Caco-2 (cell line): ENCODE measurements at places on chromosomes 11 and 22. TPM values are rescaled to one million over a fixed set of nuclear protein-coding genes. Genes with fewer than 3 reads are reported as not detected.

Gene RASGRP2
- total RNA-seq, result 4.0 and 4.1 TPM in 2 replicates

Gene KCNJ11
- total RNA-seq, result 2.3 and 3.4 TPM in 2 replicates

Gene ENTHD1
- not detected in 2 replicates for total RNA-seq

Gene TMEM191C
- total RNA-seq, result 7.5 and 8.5 TPM in 2 replicates

Gene SMC1B
- total RNA-seq, result 4.6 and 5.3 TPM in 2 replicates

Gene TMEM132A
- 86.6 and 97.3 TPM in 2 replicates for total RNA-seq

Gene LRRC74B
- not detected in 2 replicates for total RNA-seq

Gene MPPED2
- not detected in 2 replicates for total RNA-seq

- H3K27me3 ChIP-seq, result no peaks in the 10 kb centered on the region
- H3K27ac ChIP-seq, result no peak overlapping the region
- no peaks in the 10 kb centered on the region for H3K36me3 ChIP-seq
- peaks cover 14% of the 10 kb centered on the region; the same call in 1 of the 2 replicates for H3K4me1 ChIP-seq
- DNase-seq, result no peak
Observed at GRCh38 chr11:28632338-28632737, 524.1 kb downstream of the METTL15 start.

DNA sequence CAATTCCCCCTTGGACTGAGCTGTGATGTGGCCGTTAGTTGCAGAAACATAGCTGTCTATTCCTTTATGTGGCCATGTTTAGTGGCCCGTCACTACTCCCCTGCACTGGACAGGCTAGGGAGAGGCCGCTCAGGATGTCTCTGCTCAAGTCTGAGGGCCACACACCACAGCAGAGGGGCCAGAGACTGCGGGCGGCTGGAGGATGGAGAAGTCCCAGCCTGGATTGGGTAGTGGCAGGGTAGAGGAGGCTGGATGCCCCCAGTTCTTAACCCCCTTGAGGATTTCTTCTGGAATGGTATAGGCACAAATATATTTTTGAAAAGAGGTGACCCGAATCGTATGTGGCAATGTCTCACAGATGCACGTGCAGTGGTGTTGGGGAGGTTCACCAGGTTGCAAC is 116.4 kb upstream of the B3GAT1 start:
- no peak overlapping the region for H3K4me3 ChIP-seq
- no peaks in the 10 kb centered on the region for H3K4me1 ChIP-seq
- no peak for DNase-seq
- H3K27me3 ChIP-seq, result no peaks in the 10 kb centered on the region
- H3K36me3 ChIP-seq, result no peaks in the 10 kb centered on the region

- no peaks in the 10 kb centered on the region for H3K36me3 ChIP-seq
- no peaks in the 10 kb centered on the region for H3K4me1 ChIP-seq
- no peak overlapping the region for H3K27ac ChIP-seq
Observed at GRCh38 chr11:95404370-95404769, 173.4 kb upstream of the SESN3 start.

DNA sequence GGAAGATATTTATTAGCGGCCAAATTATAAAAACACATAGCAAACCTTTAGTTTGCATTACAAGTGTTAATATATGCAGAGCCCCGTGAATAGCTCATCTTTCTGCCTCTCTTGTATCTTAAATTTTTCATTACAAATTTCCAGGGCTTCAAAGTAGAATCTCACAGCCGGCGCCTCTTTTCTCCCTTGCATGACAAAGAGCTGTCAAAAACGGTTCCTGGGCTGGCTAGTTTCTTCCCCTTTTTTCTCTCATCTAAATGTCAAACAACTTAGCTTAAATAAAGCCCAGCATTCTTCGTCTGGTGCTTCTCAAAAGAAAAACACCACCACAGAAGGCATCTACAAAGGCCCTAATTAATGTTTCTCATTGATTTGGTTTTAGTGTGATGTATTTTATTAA is 253.0 kb downstream of the INSC start:
- no peaks in the 10 kb centered on the region for H3K36me3 ChIP-seq
- no peaks in the 10 kb centered on the region for H3K27me3 ChIP-seq

DNA sequence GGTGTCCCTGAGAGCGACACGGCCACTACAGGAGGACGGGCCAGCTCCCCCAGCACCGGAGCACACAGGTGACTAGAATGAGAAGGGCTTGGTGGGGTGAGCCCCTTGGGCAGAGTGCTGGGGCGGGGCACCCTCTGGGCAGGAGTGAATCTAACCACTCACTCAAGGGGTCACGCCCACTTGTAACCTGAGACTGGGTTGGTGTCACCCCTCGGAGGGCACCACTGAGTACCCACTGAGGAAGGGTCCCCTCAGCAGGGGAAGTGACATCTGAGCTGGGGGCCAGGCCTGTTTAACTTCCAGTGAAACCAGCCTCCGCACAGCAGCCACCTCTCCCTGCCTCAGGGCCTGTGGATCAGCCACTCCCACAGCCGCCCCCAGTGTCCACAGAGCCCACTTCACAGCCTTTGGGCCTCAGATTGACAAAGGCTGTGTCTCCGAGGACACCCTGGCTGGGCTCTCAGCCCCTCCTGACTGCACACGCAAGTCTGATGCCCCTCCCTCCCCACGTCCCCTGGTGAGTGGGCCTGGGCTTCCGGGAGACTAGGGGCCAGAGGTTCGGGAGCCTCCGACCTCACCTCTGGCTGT is 5.6 kb downstream of the GATD1 start:
- no peak for DNase-seq
- peaks cover 8% of the 10 kb centered on the region for H3K4me1 ChIP-seq
- no peak overlapping the region for H3K4me3 ChIP-seq
- H3K27ac ChIP-seq, result no peak overlapping the region

GRCh38 chr22:46446799-46447198 is 90.6 kb downstream of the CELSR1 start:
- H3K27ac ChIP-seq, result no peak overlapping the region
- H3K4me1 ChIP-seq, result peaks cover 32% of the 10 kb centered on the region
- H3K27me3 ChIP-seq, result no peaks in the 10 kb centered on the region
- H3K36me3 ChIP-seq, result no peaks in the 10 kb centered on the region
- no peak overlapping the region for H3K4me3 ChIP-seq

DNA sequence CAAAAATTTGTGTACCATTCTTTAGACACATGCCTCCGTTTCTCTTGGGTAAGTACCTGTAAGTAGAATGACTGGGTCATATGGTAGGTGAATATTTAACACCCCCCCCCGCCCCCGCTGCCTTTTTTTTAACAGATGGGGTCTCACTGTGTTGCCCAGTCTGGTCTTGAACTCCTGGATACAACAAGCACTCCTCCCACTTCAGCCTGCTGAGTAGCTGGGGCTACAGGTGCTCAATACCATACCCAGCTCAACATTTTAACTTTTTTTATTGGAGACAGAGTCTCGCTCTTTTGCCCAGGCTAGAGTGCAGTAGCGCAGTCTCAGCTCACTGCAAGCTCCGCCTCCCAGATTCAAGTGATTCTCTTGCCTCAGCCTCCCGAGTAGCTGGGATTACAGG is 32.5 kb downstream of the CECR2 start:
- H3K4me3 ChIP-seq, result no peak overlapping the region
- H3K27me3 ChIP-seq, result no peaks in the 10 kb centered on the region
- peaks cover 1% of the 10 kb centered on the region; the same call in 1 of the 2 replicates for H3K4me1 ChIP-seq
- H3K36me3 ChIP-seq, result no peaks in the 10 kb centered on the region
- no peak overlapping the region for H3K27ac ChIP-seq

DNA sequence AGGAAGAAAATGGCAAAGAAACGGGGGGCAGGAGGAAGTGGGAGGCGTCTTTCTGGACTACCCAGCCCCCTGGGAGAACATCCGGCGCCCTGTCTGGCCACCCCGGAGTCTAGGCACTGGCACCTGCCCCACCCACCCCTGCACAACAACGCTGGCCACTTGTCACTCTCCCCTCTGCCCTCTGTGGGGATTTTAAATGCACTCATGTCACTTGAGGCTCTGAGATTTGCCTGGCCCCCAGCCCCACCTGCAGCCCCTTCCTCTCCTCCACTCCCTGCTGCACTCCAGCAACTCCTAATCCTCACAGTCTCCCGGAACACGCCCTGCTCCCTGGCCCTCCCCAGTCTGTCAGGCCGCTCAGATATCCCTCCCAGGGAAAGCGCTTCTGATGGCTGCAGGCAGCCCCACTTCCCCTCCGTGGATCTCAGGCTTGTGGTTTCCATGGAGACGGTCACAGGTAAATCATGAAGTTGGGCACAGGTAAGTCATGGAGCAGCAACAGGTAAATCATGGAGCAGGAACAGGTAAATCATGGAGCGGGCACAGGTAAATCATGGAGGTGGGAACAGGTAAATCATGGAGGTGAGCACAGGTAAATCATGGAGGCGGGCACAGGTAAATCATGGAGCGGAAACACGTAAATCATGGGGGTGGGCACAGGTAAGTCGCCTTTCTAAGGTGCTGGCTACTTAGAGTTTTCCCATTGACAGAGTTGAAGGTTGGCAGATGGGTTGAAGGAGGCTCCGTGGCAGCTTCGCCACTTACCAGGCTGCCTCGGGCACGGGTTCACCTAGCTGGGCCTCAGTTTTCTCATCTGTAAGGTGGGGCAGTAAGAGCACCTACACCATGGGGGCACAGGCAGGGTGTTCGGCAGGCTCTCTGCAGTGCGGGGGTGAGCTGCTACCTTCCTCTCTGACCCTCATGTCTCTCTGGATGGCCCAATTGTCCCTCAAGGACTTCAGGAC is 79.0 kb upstream of the SHISAL1 start:
- no peaks in the 10 kb centered on the region for H3K4me1 ChIP-seq
- no peaks in the 10 kb centered on the region for H3K27me3 ChIP-seq
- no peaks in the 10 kb centered on the region for H3K36me3 ChIP-seq

DNA sequence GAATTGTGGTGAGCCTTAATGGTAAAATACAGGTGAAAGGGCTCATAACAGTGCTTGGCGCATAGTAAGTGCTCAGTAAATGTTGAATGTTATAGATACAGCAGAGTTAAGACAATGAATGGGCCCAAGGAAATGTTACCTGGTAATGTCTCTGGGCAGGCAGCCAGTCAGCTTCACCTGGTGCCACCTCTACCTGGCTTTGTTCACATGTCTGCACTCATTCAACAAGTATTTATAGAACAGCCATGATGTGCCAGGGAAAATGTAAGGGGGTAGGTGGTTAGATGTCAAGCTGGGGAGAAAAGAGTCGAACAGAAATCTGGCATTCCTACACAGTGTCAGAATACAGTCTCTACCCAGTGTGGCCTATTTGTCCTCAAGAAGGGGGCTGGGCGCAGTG is 238.8 kb upstream of the SYN3 start:
- H3K36me3 ChIP-seq, result no peaks in the 10 kb centered on the region
- 0 out of 2 replicates have a peak, but pooled peaks cover 4% of the 10 kb centered on the region for H3K4me1 ChIP-seq
- DNase-seq, result no peak
- H3K27ac ChIP-seq, result no peak overlapping the region

DNA sequence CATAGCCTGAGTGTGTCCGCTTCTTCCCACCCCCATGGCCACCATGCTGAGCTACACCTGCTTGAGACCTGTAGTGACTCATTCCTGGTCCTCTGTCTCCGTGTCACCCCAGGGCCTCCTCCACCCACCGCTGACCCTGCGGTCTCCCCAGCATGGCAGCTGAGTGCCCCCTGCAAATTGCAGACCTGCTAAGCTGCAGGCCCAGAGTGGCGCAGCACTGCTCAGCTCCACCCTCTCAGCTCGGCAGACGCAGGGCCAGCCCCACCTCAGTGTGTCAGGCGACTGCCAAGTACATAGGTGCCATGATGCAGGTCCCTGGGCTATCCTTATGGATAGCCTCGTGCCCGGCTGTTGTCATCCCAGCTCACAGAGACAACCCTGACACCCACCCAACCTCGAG is 13.1 kb downstream of the MS4A15 start:
- H3K4me3 ChIP-seq, result no peak overlapping the region
- no peak for DNase-seq
- no peaks in the 10 kb centered on the region for H3K36me3 ChIP-seq
- no peaks in the 10 kb centered on the region for H3K27me3 ChIP-seq
- H3K4me1 ChIP-seq, result no peaks in the 10 kb centered on the region
- peak overlapping the region; percentile 48 for H3K27ac ChIP-seq

GRCh38 chr11:85759915-85760314 is 51.0 kb downstream of the SYTL2 start:
- H3K27me3 ChIP-seq, result no peaks in the 10 kb centered on the region
- peaks cover 3% of the 10 kb centered on the region for H3K36me3 ChIP-seq
- no peak for DNase-seq
- no peak overlapping the region for H3K4me3 ChIP-seq
- H3K27ac ChIP-seq, result peak overlapping the region; percentile 43
- H3K4me1 ChIP-seq, result peaks cover 8% of the 10 kb centered on the region

DNA sequence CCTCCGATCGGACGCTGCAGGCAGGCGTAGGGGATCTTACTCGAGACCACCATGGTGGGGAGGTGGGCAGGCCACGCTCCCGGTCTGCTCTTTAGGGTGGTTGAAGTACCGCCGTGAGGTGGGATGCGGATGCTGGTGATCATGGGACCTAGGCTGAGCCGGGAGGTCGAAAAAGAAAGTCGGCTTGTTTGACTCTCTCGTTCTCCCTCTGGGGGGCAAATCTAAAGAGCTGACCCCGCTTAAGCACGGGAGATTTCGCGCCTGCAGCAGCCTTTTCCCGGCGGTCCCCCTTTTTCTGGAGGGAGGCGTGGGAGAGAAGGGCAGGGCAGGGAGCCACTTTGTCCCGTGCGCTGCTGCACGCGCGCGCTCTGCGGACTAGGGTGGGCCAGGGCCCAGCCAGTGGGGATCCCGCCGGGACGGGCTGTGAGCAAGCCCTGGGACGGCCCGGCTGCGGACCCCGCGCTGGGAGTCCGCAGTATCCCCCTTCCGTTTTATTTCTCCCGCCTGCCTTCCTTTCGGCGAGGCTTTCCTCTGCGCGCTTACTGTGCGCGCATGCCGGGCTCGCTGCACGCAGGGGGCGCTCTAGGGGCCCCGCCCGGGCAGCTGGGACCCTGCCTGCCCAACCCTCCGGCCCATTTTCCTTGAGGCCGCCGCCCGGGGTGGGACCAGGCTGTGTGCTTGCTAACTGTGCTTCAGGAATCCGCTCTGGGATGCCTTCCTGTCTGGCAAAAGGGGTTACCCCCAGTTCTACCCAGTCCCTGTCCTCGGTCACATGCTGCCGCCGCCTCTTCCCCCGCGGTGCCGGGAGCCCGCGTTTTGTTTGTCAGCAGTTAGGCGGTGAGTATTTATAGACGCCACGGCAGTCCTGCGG is 81.0 kb downstream of the PRR5L start:
- H3K36me3 ChIP-seq, result no peaks in the 10 kb centered on the region
- H3K27me3 ChIP-seq, result peaks cover 7% of the 10 kb centered on the region
- 0 out of 2 replicates have a peak, but pooled peaks cover 4% of the 10 kb centered on the region for H3K4me1 ChIP-seq
- peak overlapping the region; percentile 44 for H3K4me3 ChIP-seq
